SW 1271 (cell line): ENCODE measurements at places on chromosomes 2 and 18.

DNA sequence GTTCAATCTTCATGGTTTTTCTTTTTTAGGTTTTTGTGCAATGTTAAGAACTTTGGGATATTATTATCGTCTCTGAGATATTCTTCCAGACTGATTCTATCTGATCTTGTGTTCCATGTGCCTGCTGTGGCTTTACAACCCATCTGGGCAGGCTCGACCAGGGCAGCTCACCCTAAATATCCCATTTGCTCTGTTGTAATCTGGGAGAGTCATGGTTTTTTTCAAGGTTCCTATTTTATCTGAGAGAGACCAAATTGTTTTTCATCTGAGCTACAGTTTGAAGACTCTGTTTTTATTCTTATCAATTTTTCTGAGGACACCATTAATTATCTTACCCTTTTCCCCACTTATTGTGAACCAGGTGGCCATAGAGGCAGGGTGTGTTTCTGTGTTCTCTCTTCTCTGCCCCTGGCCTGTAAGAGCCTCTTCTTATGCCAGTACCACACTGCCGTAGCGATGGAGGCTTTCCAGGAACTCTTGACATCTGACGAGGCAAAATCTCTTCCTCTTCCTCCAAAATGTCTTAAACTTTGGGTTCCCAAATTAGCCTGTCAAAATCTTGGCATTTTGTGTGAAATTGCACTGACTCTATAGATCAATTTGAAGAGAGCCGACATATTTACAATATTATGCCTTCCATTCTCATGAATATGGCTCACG, 3.1 kb downstream of the SP140L start:
- no peak for DNase-seq

GRCh38 chr2:149507974-149508373, 79.6 kb downstream of the MMADHC start:
- DNase-seq = no peak

DNA sequence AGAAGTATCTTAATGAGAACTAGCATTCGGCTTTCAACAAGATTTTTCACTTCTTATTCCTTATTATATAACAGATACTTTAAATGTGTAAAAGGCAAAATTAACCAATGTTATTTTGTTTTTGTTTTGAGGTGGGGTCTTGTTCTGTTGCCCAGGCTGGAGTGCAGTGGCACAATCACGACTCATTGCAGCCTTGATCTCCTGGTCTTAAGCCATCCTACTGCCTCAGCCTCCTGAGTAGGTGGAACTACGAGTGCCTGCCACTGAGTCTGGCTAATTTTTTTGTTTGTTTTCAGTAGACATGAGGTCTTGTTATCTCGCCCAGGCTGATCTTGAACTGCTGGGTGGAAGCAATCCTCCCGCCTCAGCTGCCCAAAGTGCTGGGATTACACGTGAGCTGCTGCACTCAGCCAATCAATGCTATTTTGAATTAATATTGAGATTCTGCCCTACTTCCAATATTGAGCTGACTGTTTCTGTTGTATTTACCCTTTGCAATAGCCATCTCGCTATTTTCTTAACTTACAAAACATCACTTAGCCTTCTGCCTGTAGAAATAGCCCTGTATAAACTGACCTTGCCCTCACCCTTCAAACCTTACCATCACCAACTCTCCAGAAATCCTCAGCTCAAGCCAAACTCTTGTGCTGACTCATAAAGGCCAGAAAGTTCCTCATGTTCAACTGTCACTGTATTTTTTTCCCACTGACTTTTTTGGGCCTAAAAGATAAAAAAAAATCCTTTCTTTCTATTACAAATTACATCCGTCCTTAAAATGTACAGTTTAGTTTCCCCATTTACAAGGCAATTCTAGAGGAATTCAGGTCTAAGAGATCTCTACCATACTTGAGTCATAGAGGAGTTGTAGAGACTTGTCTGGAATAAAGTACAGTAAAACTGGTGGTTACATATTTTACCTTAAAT, 94.3 kb downstream of the OLA1 start:
- no peak for DNase-seq

DNA sequence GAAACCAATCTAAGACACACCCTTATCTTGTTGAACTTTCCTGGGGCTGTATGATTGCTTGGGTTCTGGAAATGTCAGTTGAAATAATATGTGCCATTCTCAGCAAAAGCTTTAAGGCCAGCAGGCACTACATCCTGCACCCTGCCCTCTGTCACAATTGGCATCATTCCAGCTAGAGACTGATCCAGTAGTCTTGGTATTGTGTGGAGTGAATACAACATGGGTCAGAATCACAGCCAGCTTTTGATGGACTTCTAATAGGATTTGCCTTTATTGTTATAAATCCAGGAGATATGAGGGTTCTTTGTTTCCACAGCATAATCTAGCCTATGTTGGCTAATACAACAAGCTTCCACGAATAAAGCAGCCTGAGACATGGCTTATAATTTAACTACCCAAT, 617.0 kb upstream of the CDH2 start:
- no peak for DNase-seq

DNA sequence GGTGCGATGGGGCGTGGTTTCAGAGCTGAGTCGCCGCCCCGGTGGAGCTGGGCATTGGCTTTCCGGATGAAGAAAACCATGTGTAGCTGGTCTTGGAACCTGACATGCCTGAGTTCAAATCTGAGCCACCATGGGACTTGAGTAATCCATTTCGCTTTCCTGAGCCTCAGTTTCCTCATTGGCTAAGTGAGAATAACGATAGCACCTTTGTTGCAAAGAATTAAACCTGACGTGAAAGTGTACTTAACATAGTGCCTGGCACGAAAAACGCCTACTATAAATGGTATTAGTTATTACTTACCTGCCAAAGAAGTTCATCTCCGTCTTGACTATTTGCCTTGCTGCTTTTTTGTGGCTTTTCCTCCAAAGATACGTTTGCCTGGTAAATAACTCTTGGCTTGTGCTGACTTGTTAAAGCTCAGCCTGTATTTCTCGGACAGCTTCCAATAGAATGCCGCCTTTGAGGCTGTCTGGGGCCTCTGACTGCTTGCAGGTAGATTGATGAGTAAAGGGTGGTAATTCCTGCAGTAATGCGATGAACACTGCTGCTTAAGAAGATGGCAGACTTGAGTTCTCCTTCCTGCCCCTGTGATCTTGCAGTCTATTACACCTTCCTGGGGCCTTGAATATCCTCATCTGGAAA, 1.3 kb downstream of the CDCA7 start:
- DNase-seq = peak; percentile 25

DNA sequence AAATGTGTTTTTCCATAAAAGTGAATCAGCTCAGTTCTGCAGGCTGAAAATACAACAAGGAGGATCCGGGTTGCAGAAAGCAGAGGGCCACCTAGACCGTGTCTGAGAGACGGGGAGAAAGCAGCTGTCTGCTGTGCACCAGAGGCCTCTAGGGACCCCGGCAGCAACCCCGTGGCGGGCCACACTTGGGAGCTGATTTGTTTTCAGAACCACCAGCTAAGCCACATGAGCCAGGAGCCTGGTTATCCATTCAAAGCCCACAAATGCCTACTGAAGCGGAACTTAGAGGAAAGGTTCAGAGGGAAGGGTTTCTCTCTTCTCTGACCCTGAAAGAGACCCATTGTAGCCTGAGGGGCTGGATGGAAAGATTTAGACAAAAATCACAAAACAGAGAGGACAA, 28.4 kb upstream of the ID2 start:
- no peak for DNase-seq

- DNase-seq = no peak
These were observed 10.2 kb downstream of the ARID5A start for GRCh38 chr2:96546797-96547196.
